Central memory CD4-positive, alpha-beta T cell (primary cell): ENCODE measurements at places on chromosomes 5 and 9.

DNA sequence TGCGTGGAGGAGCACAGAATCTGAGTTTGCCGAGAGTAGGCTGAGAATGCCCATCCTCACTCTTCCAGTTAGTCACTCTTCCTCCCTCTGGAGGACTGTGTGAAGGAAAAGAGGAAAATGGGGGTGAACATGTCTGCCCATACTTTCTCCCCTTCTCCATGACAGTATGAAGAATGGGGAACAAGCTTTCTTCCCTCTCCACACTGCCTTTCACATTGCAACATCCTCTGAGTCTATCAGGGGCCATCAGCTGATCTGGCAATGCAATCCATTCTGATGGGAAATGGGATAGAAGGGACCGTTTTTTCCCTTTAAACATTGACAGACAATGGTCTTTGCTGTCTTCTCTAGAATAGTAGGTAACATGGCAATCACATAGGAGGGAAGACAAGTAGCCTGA is 56.8 kb downstream of the UGCG start:
- no peak for DNase-seq

DNA sequence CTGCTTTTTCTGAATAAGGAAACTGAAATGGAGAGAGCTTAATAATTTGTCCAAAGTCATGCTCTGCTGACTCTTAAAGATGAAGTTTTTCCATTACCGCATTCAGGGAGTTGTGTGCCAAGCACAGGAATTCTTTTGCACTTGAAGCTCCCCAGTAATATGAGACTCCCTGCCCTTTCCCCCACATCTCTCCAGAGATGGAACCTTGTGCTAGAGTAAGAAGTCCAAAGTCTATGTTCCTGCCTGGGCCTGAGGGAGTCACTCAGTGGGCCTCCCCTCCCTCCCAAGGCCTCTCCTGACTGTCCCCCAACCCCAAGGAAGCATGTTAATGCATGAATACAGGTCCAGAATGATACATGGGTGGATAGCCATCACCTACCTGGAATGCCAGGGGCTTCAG is 173.3 kb upstream of the SEMA6A start:
- DNase-seq: no peak

- DNase-seq: no peak
These were observed 45.7 kb upstream of the PTGS1 start for GRCh38 chr9:122325124-122325523.

GRCh38 chr5:74640954-74641734 is 616 bp upstream of the ENC1 start:
- DNase-seq: no peak

- DNase-seq: no peak
These were observed 125.6 kb downstream of the TMEM161B start for GRCh38 chr5:88142886-88143692.

DNA sequence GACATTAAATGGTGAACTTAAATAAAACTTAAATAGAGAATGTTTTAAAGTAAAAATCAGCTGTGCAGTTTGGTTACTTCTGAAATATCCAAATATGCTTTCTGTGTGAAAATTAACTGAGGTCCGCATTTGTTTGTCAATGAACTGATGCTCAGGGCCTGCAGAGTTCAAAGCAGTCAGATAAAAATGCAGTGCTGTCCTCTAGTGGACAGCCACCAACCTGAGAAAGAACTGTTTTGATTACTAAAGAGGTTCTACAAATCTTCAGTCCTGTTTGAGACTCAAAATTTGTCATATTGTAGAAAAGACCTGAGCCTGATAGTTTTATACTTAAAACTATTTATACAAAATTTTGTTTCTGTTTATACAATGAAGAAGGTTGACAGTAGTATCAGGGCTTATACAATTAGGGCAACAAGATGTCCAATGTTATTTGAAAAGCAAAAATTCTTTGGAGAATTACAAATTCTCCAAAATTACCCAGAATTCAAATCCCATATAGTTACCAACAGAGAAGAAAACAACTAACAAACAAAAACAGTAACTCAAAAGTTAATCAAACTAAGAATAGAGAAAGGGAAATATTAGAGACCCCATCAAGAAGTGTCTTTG is 232.3 kb upstream of the TBCA start:
- no peak for DNase-seq

DNA sequence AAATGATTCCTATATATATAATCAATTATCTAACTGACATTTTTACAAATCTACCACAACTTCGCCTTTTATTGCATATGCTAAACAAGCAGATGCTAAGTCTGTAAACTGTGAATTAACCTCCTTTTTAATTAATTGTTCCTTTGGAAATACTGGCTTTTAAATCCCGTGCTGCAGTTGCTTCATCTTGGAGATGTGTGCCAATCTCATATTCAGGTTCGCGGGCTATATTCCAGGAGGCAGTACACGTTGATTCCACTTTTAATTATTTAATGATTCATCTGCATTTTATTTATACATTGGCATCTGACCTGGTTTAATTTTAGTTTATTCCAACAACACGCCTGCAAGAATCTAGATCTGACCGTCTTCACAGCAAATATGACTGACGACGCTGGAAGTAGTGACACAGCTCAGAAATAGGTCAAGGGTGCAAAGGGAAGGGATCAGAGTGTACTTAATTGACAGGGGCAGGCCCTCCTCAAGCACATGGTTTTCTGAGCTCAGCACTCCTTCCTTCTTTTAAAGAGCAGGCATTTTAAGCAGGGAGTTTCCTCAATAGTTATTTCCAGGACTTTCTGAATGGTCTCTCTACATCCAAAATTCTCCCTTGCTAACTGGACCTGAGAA is 125.2 kb downstream of the GLIS3 start:
- DNase-seq: no peak

GRCh38 chr5:83764101-83764500 is 43.4 kb upstream of the HAPLN1 start:
- DNase-seq: no peak

DNA sequence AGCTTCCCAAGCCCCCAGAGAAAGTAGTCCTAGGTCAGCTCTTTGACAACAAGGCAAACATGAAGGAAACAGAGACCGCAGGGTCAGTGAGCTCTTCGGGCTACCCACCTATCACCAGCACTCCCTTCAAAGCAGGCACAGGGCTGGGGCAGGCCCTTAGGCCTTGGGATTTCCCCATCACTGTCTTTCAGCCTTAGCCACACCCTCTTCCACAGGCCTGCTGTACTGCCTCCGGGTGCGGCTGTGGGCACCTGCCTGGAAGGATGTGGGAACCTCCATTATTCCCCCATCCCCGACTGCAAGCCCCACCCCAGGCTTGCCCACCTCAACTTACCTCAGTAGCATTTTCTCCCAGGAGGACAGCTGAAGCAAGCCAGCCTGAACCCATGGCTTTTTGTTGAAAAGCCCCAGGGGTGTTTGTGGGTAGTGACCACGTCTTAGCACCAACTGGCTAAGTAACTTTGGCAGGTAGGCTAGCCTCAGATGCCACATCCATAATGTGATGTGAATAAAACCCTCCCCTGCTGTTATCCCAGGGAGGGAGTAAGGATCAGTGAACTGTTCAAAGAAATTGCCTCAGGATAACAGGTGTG is 100.2 kb downstream of the PIK3R1 start:
- peak; percentile 23 for DNase-seq

GRCh38 chr5:88662846-88663245 is 220.1 kb downstream of the MEF2C start:
- no peak for DNase-seq
